ENCODE measurements at places on chromosomes 7 and 10.

DNA sequence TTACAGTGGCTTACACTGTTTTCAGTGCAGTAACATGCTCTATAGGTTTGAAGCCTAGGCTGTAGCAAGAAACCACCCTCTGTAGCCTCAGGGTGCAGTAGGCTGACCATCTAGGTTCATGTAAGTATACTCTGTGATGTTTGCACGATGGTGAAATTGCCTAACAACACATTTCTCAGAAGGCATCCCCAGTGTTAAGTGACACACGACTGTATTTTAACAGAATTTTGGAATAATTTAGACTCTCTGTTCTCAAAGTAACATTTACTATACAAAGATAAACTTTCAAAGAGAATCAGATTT is 44.6 kb upstream of the BHLHA15 start:
- no peak for DNase-seq

DNA sequence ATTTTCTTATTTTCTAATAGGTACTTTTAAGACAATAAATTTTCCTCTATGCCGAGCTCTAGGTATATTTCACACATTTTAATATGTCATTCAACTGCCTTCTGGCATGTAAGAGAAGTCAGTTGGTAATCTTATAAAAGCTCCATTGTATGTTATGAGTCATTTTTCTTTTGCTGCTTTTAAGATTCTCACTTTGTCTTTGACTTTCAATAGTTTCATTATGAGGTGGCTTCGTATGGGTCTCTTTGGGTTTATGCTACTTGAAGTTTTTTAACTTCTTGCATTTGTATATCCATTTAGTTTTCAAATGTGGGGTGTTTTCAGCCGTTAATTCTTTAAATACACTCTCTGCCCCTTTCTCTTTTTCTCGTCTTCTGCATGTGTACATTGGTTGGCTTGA is 80.5 kb downstream of the ABCA13 start:
- DNase-seq = no peak

GRCh38 chr7:75039709-75040108 is 33.9 kb downstream of the RCC1L start:
- DNase-seq = no peak

DNA sequence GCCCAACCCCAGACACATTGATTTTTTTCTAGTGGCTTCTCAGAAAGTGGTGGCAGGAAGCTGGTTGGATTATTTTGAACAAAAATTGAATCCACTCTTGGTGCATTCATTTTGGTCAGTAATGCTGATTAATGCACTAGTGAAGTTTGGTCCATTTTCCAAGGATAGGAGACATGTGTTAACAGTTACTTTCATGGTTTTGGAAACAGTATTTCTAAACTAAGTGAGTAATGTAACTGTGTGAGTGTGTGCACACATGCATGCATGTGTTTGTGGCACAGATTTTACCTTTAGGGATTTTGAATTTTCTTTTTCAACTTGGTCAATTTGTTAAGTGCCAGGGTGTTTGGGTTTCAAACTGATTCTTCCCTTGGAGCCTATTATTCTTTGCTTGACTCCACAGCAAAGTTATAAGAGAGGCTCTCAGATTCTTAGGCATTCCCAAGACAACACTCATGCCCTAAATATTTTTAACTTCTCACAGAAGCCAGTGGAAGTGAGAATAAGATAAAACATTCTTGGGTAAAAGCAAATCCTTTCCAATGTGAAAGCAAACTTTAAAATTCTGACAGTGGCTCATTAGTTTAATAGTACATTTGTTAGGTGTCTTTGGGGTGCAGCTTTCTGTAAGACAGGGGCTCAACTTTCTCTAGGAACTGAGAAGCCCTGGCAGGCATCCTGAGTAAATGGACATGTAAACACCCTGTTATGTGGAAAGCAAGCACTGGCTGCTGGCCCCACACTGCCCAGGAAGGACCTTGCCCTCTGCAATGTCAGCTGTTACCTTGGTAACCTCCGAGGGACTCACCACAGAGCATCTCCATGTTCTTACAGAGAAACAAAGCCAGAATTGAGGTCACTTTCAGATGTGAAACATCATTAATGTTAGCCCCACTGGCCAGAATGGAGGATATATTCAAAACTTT is 68.4 kb downstream of the ASAH2B start:
- peak; percentile 25 for DNase-seq

GRCh38 chr10:60827791-60828488 is 49.7 kb downstream of the CDK1 start:
- peak; percentile 61 for DNase-seq

DNA sequence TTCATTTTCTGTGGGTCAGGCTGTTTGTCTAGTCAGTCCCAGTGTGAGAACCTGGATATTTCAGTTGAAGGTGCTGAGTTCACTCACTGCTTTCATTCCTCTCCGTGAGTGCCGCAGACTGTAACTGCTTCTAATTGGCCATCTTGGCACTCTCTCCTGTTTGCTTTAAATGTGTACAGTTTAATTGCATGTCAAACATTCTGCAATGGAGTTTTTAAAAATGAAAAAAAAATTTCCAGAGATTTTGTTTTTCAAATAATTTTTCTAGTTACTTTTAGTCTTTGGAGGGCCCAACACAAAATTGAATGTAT is 87.8 kb downstream of the CCSER2 start:
- DNase-seq = no peak

- peak; percentile 49 for DNase-seq
Measured at GRCh38 chr7:5997210-5997808, 11.5 kb downstream of the PMS2 start.

- DNase-seq = no peak
Measured at GRCh38 chr10:74733612-74734011, 92.8 kb upstream of the KAT6B start.

GRCh38 chr7:18268571-18268970 is 227.0 kb upstream of the HDAC9 start:
- no peak for DNase-seq

DNA sequence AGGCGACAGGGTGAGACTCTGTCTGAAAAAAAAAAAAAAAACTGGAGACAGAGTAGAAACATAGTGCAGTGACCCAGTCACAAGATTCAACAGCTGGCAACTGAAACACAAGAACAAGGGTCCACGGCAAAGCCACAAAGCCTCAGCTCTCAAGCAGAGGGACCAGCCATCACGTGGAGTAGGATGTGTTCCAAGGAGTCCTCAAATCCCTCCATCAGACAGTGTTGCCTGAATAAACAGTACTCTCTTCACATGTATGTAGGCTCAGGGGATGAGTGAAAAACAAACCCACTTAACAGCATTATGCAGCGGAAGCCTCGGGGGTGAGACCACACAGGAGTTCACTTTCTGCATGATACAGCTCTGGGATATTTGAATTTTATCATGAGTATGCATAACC is 62.0 kb downstream of the SLIT1 start:
- no peak for DNase-seq

GRCh38 chr7:134365341-134366054 is 48.8 kb upstream of the SLC35B4 start:
- DNase-seq = peak; percentile 74

DNA sequence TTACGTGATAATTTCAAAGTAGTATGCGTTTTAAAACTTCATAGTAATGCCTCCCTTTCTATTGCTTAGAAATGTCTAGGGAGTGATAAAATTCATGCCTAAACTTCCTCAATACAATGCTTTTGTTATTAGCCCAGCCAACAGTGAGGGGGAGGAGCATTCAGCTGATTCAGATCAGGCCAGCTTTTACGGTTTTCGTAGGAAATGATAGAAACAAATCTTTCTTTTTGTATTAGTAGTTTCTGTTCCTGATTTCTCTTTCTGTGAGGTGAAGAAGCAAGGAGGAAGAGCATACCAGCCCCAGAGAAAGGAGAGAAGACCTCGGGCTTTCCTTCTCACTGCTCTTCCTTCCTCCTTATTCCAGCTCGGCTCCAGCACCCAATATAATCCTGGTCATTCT is 35.2 kb upstream of the ITPRID1 start:
- no peak for DNase-seq

GRCh38 chr7:100539436-100540006 is 518 bp downstream of the AGFG2 start:
- no peak for DNase-seq

DNA sequence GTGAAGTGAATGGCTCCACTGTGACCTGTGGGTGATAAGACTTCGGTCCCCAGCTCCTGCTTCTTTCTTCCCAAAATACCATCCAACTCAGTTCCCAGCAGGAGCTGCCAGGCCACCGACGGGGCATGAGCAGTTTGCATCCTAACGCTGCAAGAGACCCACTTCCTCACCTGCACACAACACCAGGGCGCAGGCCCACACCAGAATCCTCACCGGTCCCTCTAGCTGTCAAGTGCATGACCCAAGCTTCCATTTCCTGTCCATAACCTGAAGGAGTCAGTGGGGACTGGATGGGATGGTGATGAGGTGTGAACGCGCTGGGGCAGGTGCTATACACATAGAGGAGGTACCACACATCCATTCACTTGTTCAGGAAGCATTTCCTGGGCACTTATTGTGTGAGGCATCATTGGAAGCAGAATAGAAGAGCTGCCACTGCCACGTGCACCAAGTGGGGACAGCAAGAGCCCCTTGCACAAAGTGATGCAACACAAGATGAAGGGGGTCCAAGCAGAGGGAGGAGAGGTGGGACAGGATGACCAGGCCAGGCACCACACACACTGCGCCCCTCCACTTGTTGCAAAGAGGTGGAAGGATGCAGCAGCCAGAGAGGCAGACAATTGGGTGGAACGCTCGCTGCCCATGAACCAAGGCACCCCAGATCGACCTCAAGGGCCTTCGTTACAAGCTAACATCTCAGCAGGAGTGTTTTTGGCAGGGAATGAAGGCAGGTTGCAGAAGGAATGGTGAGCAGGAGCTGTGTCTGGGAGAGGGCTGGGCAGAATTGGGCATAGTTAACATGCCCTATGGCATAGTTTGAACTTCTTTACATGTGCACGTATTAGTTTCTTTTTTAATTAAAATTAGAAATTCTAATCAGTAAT is 605.8 kb upstream of the MGMT start:
- no peak for DNase-seq

GRCh38 chr7:68955656-68956055 is 642.6 kb upstream of the AUTS2 start:
- no peak for DNase-seq

DNA sequence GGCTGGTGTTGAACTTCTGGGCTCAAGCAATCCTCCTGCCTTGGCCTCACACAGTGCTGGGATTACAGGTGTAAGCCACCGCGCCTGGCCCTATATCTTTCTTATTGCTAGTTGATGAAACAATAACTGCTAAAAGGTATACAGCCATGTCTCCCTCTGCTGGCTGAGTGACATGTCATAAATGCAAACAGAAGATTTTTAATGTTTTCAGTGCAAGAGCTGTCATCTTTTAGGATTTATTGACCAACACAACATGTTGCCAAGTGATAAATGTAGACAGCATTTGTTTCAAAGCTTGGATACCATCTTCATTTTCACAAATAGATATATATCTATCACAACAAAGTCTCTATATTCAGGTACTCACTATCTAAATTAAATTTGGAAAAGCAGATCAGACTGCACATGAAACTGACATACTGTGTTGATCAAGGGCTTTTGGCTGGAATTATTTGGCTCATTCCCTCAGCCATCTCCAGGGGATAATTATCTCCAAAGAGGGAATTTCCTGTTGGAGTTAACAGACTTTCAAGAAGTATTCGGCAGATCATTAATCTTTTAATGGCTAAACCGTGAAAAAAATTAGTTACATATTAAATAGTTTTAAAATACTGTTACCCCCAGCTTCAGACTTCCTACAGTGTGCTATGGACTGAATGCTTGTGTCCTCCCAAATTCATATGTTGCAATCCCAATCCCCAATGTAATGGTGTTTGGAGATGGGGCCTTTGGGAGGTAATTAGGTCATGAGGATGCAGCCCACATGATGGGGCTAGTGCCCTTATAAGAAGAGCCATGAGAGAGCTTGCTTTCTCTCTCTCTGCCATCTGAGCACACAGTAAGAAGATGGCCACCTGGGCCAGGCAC is 41.3 kb upstream of the SRPK2 start:
- DNase-seq = peak; percentile 36

GRCh38 chr10:5656737-5657579 is 9.4 kb downstream of the ASB13 start:
- no peak for DNase-seq

DNA sequence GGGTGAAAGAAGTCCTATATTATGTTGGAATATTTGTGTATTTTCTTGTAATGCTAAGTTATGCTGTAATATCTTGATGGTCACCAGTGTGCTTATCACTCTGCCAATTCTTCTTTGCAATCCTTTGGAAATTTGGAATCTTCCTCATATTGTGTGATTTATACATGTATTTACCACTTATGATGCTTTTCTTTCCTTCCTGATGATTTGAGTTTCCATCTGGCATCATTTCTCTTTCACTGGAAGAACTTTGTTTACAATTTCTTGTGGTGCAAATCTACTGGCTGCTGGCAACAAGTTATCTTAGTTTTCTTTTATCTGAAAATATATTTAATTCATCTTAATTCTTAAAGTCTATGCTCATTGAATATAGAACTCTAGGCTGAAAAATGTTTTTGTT is 29.2 kb downstream of the CFAP69 start:
- no peak for DNase-seq

GRCh38 chr7:133853706-133854276 is 273.3 kb upstream of the LRGUK start:
- peak; percentile 91 for DNase-seq

GRCh38 chr7:107982918-107983389 is 20.0 kb downstream of the LAMB1 start:
- no peak for DNase-seq

DNA sequence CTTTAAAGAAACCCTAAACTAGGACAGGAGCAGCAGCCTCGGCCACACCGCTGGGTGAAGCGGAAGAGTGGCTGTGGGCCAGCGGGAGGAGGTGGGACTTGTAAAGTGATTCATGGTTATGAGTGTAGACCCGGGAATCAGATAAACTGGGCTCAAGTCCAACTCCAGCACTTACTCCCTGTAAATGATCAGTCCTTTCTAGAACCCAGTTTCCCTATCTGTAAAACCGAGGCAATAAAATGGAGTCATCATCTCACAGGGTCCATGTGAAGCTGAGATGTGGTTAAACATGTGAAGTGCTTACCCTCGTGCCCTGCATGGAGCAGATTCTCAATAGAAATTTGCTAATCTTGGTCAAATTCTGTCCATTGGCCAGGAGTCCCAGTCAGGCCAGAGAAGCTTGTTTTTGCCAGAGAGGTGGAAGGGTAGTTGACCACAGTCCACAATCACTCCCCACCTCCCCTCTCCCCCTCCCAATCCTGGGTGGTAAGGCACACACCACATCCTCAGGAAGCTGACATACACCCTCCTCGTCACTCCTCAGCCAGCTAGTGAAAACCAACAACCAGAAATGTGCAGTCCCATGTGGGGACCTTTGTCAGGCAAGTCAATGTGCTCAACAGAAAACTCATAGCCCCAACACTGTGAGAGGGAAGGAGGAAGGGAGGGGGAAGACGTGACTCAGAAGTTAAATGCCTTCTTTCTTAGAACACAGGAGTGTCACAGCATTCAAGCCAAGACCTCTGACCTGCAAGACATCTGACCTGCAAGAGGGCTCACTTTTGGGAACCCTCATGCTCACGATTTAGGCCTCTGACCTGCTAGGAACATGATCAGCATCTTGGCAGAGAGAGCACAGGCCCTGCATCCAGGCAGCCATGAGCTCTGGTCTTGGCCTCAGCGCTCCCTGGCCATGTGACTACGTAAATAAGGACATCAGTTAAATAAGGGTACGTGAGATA is 145.1 kb downstream of the PLXNA4 start:
- DNase-seq = peak; percentile 91

- DNase-seq = no peak
Measured at GRCh38 chr10:24350070-24350921, 141.4 kb downstream of the KIAA1217 start.

- peak; percentile 72 for DNase-seq
Measured at GRCh38 chr10:3775696-3776551, 9.1 kb downstream of the KLF6 start.
